ENCODE measurements at places on chromosomes 16 and 17.
A peak's percentile ranks its signal among the peaks of the same experiment; 100 is the strongest.

DNA sequence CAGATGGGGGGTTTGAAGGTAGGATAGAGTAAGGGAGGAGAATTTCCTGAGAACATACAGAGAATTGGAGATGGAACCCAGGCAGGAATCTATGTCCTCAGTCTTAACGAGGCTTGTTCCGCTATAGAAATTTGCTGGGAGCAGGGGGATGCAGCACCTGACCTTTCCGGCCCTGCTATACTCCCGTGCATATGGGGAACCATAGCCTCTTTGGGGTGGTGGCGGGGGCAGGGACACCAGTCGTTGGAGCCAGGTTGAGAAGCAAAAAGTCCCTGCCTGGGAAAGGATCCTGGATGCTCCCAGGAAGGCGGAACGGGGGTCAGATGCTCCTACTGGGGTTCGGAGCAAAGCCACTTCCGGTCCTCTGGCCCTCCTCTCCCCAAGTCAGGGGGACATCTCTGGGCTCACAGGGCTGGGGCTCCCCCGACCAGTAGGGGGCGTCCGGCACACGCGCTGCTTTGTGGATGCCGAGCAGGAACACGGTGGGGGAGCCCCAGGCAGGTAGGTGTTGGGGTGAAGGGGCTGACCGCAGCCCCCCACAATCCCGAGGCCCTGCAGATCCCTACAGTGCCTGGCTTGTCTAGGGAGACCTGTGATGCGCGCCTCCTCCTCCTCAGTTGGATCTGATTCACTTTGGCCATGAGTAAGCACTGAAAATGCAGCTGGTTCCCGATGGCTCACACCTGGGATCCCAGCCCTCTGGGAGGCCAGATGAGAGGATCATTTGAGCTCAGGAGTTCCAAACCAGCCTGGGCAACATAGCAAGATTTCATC, 15.5 kb upstream of the TFAP4 start:
- DNase-seq = peak; percentile 89

GRCh38 chr16:30372038-30372712, 1.9 kb upstream of the TBC1D10B start:
- DNase-seq = no peak

DNA sequence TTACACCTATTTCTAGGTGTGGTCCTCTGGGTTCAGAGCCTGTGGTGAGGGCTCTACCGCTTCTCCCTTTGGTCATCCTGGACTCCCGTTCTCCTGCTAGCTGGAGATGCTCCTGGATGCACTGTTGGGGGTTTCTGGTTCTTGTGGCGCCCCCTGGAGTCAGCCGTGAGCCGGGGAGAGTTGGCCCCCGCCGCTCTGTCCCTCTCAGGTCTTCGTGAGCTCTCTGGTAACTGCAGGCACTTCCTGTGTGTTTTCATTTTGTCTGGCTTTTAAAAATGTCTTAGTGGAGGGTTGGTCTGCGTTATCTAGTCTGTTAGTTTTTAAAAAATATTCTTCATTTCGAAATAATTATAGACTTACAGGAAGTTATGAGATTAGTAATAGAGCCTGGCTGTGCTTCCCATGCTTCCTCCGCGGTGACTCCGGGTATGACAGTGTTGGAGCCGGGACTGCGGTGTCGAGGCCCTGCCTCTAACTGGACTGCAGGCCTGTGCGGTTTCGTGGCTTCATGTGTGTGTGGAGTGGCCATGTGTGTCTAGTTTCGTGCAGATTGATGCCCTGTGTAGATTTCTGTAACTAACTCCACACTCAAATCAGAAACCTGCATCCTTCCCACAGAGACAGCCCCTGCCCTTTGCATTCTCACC, 78.0 kb upstream of the ZNF750 start:
- no peak for DNase-seq

- DNase-seq = no peak
Measured at GRCh38 chr16:546909-547770, 13.1 kb upstream of the PRR35 start.

- DNase-seq = no peak
Measured at GRCh38 chr16:55391760-55392375, 67.9 kb downstream of the IRX6 start.

GRCh38 chr17:81386141-81386645, 9.1 kb upstream of the BAHCC1 start:
- DNase-seq = no peak

- no peak for DNase-seq
Measured at GRCh38 chr17:64180089-64181073, 50.4 kb upstream of the ERN1 start.

- DNase-seq = no peak
Measured at GRCh38 chr16:23435500-23435899, 17.5 kb downstream of the COG7 start.

DNA sequence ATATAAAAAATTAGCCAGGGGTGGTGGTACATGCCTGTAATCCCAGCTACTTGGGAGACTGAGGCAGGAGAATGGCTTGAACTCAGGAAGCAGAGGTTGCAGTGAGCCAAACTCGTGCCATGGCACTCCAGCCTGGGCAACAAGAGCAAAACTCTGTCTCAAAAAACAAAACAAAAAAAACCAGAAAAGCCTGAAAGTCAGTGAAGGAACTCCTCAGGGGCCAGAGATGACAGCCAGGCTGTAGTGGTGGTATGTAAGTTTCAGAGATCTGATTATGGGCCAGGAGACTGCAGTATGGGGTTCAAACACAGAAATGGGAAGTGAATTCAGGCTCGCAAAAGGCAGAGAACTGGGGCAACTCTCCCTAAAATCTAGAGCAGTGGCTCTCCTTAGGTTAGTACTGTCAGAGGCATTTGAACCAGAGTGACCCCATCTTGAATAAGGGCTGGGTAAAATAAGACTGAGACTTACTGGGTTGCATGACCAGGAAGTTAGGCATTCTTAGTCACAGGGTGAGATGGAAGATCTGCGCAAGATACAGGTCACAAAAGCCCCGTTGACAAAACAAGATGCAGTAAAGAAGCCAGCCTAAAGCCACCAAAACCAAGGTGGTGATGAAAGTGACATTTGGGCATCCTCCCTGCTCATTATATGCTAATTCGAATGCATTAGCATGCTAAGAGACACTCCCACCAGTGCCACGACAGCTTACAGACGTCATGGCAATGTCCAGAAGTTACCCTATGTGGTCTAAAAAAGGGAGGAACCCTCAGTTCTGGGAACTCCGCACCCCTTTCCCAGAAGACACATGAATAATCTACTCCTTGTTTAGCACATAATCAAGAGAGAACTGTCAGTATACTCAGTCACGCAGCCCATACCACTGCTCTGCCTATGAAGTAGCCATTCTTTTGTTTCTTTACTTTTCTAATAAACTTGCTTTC, 120.2 kb upstream of the XYLT1 start:
- DNase-seq = no peak

GRCh38 chr17:927611-928461, 51.7 kb downstream of the NXN start:
- no peak for DNase-seq

GRCh38 chr17:76468634-76469010, 1.2 kb downstream of the AANAT start:
- DNase-seq = no peak

DNA sequence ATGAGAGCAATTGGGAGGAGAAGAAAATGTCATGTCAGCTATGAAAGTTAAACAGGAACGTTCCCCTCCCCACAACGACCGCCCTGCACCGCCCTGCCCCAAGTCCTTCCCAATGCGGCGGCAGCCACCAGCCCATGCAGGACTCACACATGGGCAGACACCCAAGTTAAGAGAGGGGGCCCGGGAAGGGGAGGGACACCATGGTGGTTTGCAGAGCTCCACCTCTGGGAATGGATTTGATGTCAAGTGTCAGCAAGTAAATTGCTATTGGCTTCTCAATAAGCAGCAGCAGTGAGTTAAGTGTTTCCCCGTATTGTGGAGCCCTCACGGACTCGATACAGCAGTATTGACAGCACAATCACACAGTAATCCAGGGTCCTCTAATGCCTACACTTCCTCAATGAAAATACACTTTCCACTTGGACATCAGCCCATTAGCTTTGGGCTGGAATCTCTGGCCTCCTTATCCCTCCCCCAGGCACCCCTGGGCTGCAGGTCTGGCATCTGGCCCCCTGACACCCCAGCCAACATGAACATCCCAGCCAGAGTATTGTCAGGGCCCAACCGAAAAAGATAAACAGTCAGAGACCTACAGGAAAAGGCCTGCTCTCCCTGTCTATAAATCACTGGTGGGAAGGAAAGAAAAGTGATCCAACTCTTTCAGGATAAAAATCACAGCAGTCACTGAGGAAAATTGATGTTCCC, 22.6 kb downstream of the ZFHX3 start:
- DNase-seq = no peak

- DNase-seq = no peak
Measured at GRCh38 chr17:49664706-49665211, 13.1 kb downstream of the SPOP start.

DNA sequence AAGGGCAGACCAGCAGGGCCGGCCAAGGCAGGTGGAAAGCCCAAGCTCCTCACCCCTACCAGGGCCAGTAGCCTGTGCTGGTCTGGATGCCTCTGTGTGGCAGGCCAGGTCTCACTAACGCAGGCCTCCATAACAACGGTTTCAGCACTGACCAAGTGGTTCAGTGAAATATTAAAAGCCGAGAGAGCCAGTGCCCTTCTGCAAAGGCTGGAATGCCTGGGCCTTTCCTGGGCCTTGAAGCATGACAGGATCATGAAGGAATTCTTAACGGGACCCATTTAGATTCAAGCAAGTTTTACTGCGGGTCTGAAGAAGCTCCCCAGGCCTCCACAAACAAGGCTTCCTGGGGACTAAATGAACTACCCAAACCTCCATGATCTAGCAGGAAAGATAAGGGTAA, 16.3 kb downstream of the ADAD2 start:
- DNase-seq = no peak

DNA sequence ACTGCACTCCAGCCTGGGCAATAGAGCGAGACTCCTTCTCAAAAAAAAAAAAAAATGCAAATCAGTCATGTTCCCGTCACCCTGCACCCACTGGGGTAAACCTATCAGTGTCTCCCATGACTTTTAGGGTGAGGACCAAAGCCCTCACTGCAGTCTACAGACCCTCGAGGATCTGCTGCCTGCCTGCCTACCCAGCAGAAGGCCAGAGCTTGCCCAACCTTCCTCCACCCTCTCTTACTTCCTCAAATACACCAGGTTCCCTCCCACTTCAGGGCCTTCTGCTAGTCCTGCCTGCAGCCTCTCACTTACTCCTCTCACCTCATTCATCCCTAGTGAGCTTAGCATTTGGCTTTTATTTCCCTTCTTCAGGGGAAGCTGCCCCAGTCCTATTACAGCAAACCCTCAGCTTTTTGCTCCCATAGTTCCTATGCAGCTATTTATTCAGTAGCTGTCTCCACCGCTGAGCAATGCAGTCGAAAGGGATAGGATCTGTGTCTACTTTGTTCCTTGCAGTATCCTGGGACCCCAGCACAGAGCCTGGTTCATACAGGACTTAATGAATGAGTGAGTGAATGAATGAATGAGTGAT, 17.8 kb upstream of the TOB1 start:
- DNase-seq = no peak

GRCh38 chr16:85462714-85463611, 150.2 kb upstream of the GSE1 start:
- DNase-seq = no peak

DNA sequence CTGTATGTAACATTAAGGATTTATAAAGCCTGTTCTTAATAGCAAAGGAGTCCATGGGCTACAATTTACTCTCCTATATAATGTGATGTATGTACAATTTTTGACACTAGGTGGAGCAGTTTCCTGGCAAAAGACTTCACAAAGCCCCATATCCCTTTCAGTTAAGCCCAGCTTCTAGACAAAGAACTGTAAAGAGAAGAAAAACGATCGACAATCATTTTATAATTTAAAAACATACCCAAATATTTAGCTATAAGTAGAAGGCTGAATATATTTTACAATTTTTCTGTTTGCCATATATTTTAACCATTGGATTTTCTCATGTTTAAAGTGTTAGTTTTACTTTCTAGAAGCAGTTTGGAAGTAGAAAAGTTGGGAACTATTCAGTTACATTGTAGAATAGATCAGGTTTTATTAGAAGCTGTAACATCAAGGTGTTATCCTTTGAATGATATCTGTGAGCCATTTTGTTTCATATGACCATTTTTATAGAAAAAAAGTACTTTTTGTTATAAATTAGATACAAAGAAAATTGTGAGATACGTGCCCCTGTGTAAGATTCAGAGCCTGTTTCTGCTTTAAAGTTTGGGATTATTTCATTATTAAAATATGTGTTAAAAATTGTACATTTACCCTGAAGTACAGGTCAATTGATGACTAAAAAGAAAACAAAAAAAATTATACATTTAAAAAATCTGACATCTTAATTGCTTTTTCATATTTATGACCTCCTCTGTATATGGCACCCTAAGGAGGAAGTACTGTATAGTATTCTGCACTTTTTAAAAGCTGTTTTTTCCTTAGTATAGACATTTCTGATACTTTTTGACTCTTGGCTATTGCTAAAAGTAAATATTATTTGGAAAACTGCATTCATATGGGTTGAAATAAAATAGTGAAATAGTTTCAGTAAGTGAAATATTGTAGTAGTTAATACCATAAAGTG, 46.3 kb downstream of the VMP1 start:
- DNase-seq = no peak

DNA sequence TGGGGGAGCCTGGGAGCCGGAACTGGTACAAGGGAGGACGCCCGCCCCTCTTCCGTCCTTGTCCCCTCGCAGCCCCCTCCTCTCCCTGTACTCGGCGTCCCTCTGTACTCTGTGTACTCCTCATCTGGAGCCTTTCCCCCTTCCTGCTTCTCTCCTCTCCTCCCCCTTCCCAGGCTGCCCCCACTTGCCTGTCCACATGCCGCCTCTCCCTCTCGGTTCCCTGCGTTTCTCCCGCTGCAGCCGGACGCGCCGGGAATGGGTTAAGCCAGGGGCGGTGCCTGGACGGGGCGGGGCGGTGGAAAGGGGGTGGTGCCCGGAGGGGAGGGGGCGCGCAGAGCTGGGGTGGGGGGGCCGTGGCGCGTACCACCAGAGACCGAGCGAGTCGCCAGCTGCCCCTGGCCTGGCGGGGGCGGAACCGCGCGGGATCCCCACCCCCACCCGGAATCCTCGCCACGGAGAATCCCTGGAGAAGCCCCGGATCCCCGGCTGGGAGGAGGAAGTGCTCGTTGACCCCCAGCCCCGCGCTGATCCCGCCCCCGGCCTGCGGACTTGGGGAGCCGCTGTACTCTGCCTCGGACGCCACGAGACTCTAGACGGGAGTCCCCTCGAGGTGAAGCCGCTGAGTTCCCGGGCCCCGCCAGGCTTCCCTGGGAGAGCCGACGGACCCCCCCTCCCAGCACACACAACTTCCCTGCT, 22.6 kb downstream of the GJD3 start:
- DNase-seq = peak; percentile 93
